ENCODE measurements at places on chromosomes 4 and X.

- DNase-seq = no peak
These were observed 183.4 kb downstream of the OPHN1 start for GRCh38 chrX:68249903-68250302.

- no peak for DNase-seq
These were observed 629.7 kb downstream of the PCDH7 start for GRCh38 chr4:31349907-31350306.

DNA sequence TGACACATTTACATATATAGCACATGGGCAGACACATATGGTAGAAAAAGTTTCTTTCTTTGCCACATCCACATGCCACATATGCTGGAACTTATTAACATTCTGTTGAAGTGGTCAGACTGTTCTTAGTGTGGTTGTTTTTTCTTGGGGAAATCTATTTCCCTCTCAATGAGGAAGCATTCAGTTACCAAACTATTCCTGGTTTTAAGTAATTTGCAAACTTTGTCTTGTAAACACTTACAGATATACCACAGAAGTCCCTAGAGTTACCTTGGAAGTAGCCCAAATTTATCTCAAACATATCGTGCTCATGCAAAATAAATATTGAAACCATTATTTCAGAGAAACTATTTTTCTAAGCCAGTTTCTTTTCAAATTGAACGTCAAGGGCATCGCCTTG lies 625.5 kb upstream of the INTU start:
- DNase-seq = no peak

- no peak for DNase-seq
These were observed 647.4 kb downstream of the BCOR start for GRCh38 chrX:39450234-39450977.

GRCh38 chrX:153773741-153774575 lies 6.9 kb upstream of the SRPK3 start:
- DNase-seq = no peak

DNA sequence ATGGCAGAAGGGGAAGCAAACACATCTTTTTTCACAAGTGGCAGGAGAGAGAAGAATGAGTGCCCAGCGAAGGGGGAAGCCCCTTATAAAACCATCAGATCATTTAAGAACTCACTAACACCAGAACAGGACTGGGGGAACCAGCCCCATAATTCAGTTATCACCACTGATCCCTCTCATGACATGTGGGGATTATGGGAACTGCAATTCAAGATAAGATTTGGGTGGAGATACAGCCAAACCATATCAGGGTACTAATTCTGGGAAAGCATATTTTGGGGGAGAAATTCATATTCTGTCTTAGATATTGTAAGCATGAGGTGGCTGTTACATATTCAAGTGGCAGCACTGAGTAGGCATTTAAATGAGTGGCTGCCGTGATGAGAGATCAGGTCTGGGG lies 87.8 kb downstream of the RAPGEF2 start:
- DNase-seq = no peak

GRCh38 chrX:21266949-21267348 lies 107.3 kb upstream of the CNKSR2 start:
- DNase-seq = no peak

- DNase-seq = peak; percentile 96
These were observed 7.8 kb upstream of the SH3TC1 start for GRCh38 chr4:8191136-8191747.

DNA sequence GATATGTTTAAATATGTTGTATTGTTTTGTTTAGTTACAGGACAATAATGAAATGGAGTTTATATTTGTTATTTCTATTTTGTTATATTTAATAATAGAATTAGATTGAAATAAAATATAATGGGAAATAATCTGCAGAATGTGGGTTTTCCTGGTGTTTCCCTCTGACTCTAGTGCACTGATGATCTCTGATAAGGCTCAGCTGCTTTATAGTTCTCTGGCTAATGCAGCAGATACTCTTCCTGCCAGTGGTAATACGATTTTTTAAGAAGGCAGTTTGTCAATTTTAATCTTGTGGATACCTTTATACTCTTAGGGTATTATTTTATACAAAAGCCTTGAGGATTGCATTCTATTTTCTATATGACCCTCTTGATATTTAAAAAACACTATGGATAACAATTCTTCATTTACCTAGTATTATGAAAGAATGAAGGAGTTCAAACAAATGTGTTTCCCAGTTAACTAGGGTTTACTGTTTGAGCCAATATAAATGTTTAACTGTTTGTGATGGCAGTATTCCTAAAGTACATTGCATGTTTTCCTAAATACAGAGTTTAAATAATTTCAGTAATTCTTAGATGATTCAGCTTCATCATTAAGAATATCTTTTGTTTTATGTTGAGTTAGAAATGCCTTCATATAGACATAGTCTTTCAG lies 26.9 kb downstream of the NUDT6 start:
- no peak for DNase-seq

GRCh38 chr4:75544870-75545269 lies 11.0 kb upstream of the ODAPH start:
- DNase-seq = no peak

GRCh38 chr4:2878346-2878745 lies 34.7 kb downstream of the ADD1 start:
- DNase-seq = no peak

- DNase-seq = no peak
These were observed 14.1 kb upstream of the STX18 start for GRCh38 chr4:4555916-4556315.

DNA sequence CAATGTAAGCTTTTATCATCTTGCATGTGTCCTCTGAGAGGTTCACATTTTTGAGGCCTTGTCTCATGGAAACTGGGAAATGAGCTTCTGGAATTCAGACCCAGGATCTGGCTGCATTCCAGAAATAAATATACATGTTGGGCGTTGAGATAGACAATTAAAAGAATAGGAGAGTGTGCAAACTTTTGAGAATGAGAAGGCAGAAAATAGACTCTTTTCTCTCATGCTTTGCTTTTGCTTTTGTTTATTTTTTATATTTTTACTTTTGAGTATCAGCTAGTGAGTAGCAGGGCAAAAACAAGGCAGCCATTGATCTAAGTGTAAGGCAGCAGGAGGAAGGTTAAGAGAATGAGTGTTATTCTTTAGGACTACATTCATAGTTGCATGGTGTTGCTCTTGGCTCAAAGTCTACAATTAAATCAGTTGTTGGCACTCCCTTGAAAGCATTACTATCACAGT lies 12.4 kb downstream of the SHROOM3 start:
- DNase-seq = no peak

GRCh38 chr4:82984459-82984858 lies 26.2 kb downstream of the LIN54 start:
- DNase-seq = no peak

DNA sequence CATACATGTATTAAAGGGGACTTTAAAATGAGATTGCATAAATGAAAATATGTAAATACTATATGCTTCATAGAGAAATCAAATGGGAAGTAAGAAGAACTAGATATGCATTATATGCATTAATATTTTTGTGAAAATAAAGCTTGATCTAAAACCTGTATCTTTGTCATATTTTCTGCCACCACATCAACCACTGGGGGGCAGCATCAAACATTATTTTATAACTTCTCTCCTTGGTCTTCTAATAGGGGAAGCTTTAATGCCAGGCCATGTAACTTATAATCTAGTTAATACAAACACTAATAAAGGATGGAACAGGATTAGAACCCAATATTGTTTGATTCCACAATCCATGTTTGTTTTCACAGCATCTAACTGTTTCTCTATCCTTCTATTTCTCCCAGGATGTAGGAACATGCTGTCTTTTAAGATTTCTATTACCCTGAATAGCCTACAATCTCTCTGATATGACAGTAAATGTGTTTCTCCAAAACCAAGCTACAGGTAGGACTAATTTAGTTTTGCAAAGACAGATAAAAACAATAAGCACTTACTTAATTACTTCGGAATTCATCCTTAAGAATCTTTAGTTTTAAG lies 10.0 kb downstream of the QRFPR start:
- peak; percentile 66 for DNase-seq

GRCh38 chr4:148883435-148883834 lies 441.2 kb upstream of the NR3C2 start:
- no peak for DNase-seq

DNA sequence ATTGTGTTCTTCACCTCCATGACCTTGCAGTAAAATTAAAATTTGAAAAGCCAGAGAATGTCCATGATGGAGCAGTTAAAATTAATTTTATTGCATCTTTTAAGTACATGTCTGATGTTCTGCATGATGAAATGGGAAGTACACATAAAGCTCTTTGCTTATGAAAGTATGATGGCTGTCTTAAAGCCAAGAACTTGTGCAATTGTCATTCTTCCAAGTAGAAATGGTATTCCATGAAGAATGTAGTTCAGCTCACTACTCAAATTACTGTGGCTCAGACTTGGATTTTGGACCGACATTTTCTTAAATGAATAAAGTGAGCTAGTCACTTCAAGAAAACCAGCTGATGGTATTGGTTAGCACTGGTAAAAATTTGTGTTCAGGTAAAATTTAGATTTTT lies 161.7 kb upstream of the CXCL13 start:
- DNase-seq = no peak

DNA sequence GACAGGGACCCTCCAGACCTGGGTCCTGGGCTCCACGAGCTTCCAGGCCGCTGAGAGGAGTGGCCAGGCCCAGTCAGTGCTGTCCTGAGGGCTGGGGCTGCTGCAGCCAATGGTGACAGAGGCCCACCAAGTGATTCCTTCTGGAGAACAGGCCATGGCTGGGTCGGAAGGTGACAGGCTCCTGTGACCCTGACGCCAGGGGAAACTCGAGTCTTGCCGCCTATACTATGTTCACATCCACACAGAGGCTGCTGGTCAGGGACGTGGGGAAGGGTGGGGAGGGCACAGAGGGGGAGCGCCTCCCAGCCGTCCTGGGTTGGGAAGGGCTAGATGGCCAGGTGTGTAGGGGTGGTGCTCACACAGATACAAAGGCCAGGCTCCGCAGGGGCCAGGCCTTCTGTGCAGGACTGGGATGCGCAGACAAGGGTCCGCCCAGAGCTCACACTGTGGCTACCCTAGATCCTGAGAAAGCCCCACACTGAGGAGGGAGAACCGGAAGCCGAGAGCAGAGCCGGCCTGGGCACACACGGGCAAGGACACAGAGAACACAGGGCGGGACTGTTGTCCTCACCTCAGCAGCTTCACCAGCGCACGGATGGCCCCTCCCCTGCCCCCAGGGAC lies 81.4 kb downstream of the HTRA3 start:
- no peak for DNase-seq

GRCh38 chrX:148600131-148600530 lies 99.7 kb downstream of the AFF2 start:
- DNase-seq = no peak

- no peak for DNase-seq
These were observed 113.8 kb upstream of the GABRA2 start for GRCh38 chr4:46503739-46504138.

- no peak for DNase-seq
These were observed 364.0 kb upstream of the EPHA5 start for GRCh38 chr4:66034262-66034661.

DNA sequence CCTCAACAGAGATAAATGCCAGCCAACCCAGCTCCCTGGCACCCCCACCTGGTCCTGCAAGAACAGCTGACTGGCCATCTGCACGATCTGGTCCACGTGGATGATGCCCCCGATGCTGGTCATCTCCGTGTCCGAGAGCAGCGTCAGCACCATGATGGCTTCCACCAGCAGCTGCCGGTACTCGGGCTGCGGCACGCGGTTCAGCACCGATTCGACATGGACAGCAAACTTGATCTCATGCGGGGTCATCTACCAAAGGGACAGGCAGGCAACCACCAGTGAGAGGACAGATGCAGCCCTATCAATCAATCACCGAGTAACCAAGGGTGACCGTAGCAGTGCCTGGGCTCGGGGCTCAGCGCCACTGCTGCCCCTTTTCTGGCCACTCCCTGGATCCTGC lies 89.8 kb downstream of the PHKA2 start:
- no peak for DNase-seq

DNA sequence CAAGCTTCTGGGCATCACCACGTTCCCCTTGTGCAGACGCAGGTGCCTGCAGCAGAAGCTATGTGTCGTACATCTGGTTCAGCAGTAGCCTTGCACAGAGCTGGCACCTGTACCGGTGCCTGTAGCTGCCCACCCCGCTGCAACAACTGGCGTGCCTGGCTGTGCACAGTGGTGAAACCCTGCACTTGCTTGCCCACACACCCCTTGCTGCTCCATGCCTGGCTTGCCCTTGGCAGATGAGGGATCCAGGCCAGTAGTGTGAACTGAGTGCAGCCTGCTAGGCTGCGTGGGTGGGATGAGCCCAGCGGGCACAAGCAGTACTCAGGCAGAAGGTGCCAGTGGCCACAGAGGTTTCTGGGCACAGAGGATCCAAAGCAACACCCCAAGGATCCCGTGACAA lies 528.4 kb downstream of the PPARGC1A start:
- no peak for DNase-seq

- DNase-seq = peak; percentile 87
These were observed 80.2 kb downstream of the CRMP1 start for GRCh38 chr4:5812506-5813229.

DNA sequence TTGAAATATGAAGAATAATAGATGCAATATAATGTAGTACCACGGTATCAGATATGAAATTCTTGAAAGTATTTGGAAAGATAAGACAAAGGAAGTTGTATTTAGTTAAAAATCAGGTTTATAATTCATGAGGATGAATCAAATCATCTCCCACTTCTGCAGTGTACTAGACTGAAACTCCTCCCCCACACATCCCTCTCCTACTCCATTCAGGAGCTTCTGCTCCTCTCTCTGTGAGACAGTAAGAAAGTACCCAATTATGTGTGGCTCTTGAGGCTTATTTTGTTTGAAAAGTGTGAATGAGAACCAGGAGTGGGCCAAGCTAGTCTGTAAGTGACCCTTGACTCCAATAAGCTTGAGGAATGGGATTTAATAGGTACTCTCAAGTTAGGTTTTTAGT lies 9.5 kb downstream of the SLAIN2 start:
- no peak for DNase-seq

- DNase-seq = peak; percentile 74
These were observed 7.2 kb upstream of the NEUROG2 start for GRCh38 chr4:112523008-112523721.

DNA sequence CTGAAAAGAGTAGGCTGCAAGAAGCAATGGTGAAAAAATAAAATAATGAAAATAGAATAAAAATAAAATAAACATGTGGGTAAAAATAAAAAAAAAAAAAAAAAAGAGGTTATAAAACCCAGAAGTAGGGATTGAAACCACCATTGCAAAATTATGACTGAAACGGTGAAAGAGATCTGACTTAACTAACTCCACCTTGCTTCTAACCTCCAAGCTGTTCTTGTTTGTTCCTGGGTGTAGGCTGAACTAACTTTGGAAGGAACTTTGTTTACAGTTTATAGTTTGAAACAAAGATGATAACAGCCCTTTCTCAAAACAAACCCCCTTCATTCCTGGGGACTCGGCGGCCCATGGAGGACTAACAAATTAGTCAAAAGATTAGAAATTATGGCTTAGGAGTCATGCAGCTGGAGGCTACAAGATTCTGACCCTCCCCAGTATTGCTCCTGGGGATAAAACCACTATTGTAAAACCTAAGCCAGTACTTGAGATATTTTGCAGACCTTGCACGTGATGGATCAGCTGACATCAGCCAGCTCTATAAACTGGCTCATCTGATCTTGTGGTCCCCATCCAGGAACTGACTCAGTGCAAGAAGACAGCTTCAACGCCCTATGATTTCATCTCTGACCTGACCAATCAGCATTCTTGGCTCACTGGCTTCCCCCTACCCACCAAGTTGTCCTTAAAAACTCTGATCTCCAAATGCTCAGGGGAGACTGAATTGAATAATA lies 30.4 kb downstream of the DDX60L start:
- DNase-seq = peak; percentile 80

All from suppressor macrophage treated with lipopolysaccharide for 1 hour (primary cell).